ENCODE measurements at places on chromosomes 12 and 14.

DNA sequence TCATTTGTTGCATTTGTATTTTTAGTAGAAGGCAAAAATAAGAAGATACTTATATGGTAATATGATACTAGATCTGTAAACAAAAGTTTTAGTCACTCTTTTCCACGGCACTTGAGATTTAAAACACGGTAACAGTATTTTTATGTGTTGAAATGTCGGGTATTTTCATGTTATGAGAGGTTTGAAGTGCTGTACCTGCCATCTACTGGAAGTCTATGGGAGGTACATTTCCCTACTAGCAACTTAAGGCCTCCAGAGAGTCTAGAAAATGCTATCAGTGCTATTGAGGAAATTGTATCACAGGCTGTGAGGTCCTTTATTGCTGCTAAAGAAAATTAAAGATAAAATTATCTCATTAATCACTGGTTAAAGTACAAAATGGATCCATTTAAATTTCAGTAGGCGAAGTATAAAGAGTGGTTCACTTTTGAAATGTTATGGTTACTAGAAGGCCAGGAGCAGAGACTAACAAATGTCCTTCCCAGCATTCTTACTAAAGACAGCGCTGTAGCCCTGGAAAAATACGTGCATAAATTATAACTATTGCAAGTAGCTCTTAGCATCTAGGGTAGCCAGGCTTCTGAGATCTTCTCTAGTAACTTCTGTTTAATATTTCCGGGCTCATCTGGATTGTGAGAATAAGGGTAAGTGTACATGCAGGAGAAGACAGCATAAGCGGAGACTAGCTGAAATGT lies 77.6 kb upstream of the PRKD1 start:
- peak; percentile 78 for DNase-seq

DNA sequence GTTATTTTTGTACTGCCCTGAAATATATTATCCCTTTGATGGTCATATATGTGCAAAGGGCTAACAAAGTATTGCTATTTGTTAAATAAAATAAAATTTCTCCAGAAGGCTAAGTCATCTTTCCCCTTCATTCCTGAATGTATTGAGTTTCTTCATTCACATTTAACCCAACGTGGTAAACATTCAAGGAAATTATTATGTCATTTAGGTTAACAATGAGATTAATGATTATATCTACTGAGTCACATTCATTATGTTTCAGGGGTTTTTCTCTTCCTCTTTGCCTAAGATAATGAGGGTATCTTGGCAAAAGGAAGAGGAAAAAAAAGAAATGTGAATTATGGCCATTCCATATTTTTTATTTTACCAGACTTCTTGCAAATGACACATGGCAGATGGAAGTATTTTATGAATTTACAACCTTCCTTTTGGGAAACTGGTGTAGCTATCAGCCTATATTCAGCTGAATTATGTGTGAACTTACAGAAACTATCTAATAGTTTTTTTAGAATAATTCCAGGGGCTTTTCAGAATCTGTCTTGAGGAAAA lies 27.2 kb downstream of the TSPAN8 start:
- no peak for DNase-seq

DNA sequence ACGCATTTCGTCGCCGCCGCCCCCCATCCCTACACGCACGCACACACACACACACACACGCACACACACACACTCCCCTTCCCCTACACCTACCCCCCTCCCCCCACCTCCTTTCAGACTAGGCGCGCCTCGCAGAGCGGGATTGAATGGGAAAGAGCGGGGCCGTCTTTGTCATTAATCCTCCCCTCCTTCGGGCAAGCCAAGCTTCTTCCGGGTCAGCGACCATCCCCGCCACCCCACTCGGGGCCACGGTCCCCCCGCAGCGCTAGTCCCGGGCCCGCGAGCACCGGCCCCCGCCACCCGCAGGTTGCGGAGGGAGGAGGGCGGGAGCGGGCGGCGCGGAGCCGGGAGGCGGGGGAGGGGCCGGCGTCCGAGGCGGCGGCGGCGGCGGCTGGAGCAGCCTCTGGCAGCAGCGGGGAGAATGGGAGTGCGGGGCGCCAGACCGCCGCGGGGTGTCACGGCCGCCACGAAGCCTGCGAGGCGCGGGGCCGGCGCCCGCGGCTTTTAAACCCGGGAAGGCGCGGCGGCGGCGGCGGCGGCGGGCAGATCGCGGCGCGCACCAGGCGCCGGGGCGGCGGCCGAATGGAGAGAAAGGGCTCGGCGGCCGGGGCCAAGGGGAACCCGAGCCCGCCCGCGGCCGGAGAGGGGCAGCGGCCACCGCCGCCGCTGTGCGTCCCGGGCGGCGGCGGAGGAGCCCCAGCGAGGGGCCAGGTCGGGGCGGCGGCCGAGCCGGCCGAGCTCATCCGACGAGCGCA lies at the start of gene TTC9:
Gene TTC9 (plus strand): TSS at position 369 of the 755 bp plus-strand sequence. CDS start 214 bp downstream, at position 583.
- DNase-seq: no peak

DNA sequence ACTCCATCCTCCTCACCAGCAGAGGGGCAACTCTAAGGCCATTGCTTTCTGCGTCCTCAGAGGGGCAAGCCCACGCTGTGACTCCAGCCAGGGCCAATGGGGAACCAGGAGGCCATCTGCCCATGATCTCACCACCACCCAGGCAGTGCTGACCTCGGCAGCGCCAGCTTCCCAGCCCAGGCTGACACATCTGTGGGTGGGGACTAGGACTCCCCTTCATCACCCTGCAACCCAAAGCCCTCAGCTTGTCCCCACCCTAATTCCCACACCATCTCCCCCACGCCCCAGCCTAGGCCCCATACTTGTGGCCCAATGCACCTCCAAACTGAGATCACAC lies 58.6 kb downstream of the VWF start:
- DNase-seq: no peak

- DNase-seq: peak; percentile 40
Measured at GRCh38 chr12:89383235-89384049, 31.1 kb upstream of the DUSP6 start.

DNA sequence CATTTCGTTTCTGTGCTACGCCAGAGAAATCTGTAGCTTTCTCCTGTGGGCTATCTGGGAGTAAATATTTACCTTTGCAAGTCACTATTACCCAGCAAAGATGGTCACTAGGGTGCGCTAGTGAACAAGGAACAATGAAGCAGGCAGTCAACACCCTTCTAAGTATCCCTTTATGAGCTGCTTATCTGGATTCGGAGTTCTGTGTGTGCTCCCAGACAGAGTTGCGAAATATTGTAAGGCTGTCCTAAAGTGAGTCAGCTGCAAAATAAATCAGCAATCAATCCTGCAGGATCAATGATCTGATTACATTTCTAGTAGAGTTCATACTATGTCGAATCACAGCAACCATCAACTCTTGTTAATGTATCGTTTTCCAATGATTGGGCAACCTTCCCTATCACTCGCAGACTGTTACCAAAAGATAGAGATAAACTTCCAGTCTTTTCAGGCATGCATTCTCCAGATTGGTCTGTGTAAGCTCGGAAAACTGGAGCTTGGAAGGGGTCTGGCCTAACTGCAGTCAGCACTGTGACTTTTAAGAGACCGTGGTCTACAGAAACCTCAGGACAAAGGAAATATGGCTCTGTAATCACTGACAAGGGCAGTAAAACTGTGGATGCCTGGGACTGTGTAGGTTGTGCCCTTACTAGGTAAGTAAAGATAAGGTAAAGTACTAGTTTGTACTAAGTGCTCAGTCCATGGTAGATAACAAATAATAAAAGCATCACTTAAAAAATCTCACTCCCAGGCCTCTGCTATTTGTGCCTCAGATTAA lies 133.5 kb downstream of the KCNK10 start:
- peak; percentile 77 for DNase-seq

DNA sequence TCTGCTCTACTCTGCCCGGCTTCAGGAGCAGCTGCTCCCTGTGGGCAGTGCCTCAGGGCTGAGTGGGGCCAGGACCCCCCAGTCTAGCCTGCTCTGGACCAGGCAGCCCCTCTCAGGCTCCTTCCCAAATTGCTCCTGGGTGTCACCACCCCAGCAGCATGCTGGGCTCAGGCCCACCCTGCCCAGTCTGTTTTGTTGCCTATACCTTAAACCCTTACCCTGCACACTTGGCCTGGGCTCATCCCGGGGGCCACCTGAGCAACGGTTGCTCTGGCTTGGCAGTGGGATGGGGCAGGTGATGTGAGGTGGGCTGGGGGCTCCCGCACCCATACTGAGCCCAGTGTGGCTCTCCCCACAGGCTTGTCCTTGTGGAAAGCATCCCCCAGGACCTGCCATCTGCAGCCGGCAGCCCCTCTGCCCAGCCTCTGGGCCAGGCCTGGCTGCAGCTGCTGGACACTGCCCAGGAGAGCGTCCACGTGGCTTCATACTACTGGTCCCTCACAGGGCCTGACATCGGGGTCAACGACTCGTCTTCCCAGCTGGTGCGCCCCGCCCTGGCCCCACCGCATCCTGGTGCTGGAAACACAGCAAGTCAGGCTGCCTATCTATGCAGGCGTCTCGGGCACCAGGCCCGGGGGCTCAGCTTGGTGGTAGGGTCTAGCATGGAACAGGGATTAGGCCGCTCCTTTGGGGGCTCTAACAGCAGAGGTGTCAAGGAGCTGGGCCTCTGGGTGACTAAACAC lies 3.9 kb downstream of the PLD4 start:
- DNase-seq: no peak

DNA sequence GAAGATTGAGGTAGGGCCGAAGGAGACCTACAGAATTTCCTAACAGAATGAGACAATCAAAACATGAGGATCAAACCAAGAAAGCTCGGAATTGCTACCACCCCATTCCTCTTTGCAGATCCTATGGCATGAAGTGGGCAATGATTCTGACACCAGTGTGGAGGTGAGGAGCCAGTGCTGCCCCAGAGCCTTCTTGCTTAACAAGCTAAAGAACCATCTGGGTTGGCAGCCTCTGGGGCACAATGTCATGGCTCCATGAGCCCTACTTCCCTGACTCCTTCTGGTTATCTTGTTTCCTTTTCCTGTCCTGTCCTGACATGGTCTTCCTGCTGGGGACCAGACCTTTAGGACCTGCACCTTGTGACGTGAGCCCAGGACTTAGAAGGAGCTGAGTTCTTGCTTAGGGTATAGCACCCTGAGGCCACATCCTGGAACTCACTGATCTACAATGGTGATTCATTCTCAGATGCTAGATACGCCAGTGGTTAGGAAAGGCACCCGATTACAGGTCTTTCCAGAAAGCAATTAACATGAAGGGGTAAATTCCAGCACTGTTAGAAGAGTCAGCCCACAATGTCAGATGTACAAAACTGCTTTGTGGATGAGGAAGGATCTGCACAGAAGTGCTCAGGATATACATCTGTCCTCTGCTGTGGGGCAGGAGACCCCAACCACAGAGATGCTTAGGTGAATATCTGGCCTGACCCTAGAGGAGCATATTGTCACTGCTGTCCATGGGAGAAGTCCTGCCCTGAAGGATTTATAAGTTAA lies 324.2 kb downstream of the ZFP36L1 start:
- DNase-seq: peak; percentile 60

GRCh38 chr14:69637503-69638031 lies 26.2 kb downstream of the SUSD6 start:
- no peak for DNase-seq

GRCh38 chr12:84276215-84276614 lies 636.4 kb downstream of the SLC6A15 start:
- DNase-seq: no peak

- DNase-seq: no peak
Measured at GRCh38 chr14:55274146-55274545, 2.9 kb downstream of the FBXO34 start.

- peak; percentile 33 for DNase-seq
Measured at GRCh38 chr14:75310295-75311111, 31.9 kb downstream of the FOS start.

DNA sequence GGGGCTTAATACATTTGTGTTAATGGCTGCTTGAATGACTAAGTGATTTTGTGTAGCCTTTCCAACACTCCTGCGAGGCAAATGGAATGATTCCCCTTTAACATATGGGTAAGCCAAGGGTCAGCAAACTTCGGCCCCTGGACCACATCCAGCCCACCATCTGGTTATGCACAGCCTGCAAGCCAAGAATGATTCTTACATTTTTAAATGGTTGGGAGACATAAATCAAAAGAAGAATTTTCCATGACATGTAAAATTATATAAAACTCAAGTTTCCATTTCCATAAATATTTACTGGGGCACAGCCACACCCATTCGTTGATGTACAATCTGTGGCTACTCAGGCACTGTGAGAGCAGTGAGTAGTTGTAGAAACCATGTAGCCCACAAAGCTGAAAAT lies 9.0 kb downstream of the SLC8B1 start:
- peak; percentile 98 for DNase-seq

DNA sequence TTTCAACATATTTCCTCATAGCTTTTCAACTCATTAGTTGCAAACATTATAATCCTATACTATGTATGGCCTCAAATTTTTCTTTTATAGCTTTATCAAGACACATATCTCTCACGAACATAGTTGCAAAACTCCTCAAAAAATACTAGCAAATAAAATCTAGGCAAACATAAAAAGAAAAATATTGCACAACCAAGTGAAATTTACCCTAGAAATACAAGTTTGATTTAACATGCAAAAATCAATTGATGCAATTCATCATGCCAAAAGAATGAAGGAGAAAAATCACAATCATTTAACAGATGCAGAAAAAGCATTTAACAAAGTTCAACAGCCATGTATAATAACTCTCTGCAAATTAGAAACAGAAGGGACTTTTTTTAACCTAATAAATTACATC lies 33.3 kb upstream of the KCNH5 start:
- no peak for DNase-seq

GRCh38 chr12:53481939-53482586 lies 17.2 kb downstream of the MAP3K12 start:
- DNase-seq: no peak

DNA sequence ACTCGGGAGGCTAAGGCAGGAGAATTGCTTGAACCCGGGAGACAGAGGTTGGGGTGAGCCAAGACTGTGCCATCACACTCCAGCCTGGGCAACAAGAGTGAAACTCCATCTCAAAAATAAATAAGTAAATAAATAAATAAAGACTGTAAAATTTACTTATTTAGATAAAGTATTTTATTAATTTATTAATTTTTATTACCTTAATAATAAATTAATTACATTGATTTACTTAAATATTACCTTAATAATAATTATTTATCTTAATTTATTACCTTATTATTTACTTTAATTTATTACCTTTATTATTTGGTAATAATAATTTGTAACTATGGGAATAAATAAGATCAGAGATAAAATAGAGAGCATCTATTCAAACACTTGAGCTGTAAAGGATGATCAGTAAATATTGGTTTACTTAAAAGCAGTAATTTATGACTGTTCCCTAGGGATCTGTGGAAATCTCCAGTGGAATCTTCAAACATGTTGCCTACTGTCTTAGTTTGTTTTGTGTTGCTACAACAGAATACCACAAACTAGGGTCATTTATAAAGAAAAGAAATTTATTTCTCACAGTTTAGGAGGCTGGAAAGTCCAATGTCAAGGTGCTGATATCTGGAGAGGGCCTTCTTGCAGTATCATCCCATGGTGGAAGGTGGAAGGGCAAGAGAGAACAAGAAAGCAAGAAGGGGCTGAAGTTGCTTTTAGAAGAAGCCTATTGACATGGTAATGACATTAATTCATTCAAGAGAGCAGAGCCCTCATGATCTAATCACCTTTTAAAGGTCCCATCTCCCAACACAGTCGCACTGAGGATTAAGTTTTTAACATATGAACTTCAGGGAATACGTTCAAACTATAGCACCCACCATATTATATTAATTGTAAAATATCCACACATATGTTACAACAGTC lies 37.1 kb downstream of the SOCS2 start:
- no peak for DNase-seq

GRCh38 chr12:103469719-103470118 lies 26.0 kb downstream of the C12orf42 start:
- DNase-seq: no peak

- no peak for DNase-seq
Measured at GRCh38 chr14:36194663-36195062, 18.1 kb upstream of the PTCSC3 start.

Data from HCEC 1CT (cell line).